Right cardiac atrium (tissue), 5 donors: ENCODE measurements at places on chromosomes 16 and 17. TPM values are rescaled to one million over a fixed set of nuclear protein-coding genes. Genes with fewer than 3 reads are reported as not detected.

DNA sequence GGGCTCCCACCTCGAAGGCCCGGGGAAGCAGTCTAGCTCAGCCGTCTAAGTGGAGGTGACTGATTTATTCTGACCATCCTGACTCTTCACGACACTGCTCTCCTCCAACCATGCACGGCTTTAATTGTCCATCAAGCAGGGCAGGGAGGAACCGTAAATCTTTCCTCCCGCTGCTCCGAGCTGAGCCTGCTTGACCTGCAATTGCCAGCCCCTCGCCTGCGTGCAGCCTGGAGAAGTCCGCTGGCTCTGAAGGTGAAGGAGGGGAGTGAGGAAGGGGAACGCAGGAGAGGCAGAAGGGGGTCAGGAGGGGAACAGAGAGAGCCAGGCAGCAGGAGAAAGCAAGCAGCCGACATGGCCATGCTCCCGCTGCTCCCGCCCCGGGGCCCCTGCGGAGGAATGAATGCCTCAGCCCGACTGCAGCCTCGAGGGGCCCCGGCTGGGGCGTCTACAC, 10.1 kb downstream of the RBFOX3 start:
- no peak for DNase-seq

The SPHK1 gene
- polyA plus RNA-seq, result 3.8 TPM

The SLC16A13 gene
- polyA plus RNA-seq, result 1.2 TPM

The ZNF624 gene
- polyA plus RNA-seq, result 0.97 TPM
